ENCODE measurements at places on chromosomes 4 and X.

- no peak for DNase-seq
These were observed 441.7 kb upstream of the SLIT2 start for GRCh38 chr4:19809989-19810388.

GRCh38 chr4:40662962-40663604, 33.4 kb upstream of the RBM47 start:
- no peak for DNase-seq

DNA sequence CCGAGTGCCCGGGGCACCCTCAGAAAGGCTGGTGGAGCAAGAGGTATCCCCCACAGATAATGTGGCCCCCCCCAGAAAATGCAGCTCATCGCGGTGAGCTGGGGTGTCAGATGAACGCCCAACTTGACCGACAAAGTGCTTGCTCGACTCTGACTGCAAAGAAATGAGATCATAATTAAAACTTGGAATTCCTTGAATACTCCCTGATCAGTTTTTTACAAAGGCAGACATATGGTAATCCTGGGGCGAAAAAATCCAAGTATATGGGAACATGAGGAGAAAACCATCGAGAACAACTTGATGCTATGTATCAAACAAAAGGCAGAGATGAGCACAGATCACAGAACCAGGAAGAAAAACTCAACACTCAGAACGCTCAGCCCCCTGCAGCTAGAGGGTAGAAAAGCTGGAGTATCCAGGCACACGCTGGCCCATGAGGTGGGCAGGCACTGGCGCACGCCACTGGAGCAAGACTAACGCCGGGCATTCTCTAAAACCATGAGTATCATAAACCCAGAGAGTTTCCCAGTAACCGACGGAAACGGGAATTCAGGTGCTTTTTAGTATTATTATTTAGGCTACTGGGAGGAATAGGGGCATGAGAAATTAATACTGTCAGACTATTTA, 127.3 kb downstream of the AFAP1 start:
- DNase-seq: no peak

DNA sequence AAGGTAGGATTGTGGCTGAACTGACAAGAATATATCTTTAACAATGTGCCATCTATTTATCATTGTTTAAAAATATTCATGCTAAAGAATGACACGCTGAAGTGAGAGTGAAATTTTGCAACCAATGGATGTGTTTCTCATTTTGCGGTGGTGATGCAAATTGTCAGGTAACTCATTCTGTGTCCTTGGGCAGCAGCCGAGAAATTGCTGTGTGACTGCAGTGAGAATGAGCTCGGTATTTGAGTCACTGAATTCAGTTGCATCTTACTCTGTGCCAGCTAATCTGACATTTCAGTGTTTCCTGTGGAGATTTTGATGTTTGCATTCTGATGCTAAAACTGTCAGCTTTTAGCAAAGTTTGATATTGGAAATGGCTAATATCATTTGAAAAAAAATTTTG, 28.1 kb downstream of the MCUB start:
- no peak for DNase-seq

- DNase-seq: no peak
These were observed 444.8 kb upstream of the SLIT2 start for GRCh38 chr4:19806865-19807264.

- DNase-seq: no peak
These were observed 88.2 kb upstream of the USP9X start for GRCh38 chrX:40996886-40997530.

DNA sequence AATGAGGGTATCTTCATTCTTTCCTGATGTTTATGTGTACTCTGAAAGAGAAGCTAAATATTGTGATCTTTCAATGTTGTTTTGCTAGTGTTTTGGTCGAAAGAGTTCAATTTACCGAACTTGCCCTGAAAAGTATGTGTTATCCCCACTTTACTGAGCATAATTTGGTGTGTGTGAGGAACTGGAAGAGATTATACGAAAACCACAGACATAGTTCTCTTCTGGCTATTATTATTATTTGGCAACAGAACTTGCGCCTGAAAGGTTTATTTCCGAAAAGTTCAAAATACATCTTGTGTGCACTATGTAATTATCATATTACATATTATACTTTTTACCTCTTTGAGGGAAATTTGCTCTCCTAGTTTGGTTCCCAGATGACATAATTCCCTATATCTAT, 232.5 kb upstream of the INTU start:
- no peak for DNase-seq

DNA sequence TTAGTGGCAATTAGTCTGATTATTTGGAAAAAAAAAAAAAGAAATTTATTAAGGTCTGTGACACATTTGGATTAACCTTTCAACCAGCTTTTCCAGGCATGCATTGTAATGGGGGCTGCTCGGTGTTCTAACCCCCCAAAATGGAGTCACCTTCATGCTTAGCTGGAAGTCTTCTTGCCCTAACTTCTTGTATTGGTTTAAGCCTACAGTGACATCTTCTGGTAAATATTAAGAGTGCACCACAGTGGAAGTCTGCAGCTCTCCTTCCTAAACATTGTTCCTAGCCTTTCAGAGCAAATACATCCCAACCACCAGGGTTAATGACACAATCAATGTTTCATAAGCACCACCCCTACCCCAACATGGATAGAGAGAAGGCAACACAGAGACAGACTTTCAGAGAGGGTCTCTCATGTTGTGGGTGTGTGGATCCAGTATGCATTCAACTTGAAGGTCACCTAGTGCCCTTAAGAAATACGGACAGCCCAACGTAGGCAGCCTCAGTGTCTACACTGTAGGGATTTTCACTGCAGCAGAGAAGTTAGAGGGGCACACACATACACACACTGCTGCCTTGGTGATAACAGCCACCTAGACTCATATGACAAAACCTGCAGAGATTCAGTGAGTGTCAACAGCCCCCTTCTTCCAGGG, 142.9 kb upstream of the MBNL3 start:
- DNase-seq: no peak

DNA sequence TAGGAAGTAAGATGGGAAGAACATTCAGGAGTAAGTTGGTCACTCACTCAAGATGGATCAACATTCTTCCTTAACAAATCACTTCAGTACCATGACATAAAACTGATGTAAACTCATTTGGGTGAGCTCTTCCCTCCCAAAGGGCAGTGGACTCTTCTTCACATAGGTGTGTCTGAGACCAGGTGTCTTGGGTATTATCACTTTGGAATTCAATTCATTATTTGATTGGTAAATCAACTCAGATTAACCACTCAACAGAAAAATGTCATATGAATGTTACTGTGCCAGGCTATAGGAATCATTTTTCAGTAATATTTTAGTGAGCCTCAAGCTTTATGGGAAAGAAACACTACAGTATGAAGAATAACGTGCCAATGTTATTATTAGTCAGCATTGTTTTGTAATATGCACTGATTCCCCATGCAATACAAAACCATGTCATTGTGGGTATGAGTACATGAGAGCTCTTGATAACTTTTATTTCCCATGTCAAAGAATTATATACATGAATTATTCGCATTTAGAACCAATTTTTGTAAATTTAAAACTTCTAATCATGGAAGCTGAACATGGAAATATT, 58.6 kb upstream of the ETNPPL start:
- DNase-seq: no peak

DNA sequence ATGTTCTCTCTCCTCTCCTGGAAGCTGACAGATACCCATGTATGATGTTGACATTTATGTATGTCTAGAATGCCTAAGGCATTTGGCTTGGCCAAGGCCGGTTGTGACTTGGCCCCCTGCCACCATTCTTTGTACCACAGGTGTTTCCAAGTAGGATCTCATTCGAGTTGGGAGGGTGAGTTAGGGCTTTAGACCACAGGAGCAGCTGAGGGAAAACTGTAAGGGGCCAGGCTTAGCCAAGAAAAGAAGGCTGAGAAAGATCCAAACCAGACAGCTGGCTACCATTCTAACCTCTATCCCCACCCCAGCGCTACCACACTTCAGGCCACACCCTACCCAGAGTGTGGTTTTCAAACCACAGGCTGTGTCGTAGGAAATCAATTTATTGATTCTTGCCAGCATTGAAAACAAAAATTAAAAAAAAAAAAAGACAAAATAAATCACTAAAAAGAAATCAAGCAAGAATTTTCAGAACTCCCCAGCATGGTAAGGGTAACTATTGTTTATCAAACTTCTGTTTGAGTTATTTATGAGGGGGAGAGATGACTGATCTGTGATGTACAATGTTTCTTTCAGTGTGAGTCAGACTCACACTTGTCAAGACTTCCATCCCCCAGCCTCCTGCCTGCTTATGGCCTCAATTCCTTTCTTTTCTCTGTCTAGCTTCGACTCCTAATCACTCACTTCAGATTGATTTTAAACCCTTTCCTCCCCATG, 9.9 kb downstream of the TMSB4X start:
- no peak for DNase-seq

GRCh38 chrX:22246620-22247019, 26.1 kb upstream of the CBLL2 start:
- no peak for DNase-seq

- no peak for DNase-seq
These were observed 156.9 kb upstream of the SLC7A11 start for GRCh38 chr4:138399081-138399480.

DNA sequence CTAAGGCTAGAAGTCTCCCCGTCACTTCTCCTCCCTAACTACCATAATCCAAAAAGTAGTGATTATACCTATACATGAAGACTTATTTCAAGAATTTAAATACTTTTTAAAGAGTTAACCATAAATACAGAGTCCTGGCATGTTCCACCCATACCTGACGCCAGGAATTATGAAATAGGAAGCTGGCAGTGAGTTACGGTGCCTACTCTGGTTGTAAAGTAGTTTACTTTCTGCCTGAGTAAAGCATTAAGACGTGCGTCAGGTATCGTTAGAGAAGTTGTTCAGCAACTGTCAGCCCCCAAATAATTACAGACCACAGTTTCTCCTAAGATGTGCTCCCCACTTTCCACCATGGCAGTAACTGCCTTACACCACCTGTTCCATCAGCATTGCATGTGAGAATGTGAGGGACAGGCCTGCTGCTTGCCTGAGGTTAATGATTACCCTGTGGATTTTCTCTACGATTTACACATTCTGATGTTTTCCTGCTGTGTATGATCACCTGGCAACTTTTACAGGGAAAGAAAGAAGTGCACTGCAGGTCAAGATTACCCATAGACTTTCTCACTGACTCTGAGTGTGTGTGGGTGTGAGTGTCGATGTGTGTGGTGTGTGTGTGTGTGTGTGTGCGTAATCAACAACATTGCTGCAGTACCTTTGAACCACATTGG, 92.3 kb upstream of the SLC7A11 start:
- peak; percentile 35 for DNase-seq

DNA sequence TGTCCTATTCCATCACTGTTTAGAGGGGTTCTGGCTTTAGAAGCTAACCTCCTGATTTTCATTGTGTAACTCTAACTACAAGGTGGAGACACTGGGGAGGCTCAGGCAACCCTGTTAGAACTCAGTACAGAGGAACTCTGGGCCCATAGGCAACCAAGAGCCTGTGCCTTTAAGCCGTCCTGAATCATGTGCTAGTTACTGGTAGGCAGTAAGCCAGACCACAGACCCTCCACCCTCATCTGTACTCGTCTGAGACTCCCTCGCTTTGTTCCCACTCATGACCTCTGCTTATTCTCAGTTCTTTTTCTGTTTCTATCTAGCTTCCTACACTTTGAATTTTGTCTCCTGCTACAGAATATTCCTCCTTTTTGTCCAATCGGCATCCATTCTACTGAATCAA, 31.4 kb downstream of the TBC1D1 start:
- no peak for DNase-seq

Measured in left renal pelvis (tissue), 4 donors.